ENCODE measurements at places on chromosomes 3 and 15. TPM values are rescaled to one million over a fixed set of nuclear protein-coding genes. Genes with fewer than 3 reads are reported as not detected.
A peak's percentile ranks its signal among the peaks of the same experiment; 100 is the strongest.

DNA sequence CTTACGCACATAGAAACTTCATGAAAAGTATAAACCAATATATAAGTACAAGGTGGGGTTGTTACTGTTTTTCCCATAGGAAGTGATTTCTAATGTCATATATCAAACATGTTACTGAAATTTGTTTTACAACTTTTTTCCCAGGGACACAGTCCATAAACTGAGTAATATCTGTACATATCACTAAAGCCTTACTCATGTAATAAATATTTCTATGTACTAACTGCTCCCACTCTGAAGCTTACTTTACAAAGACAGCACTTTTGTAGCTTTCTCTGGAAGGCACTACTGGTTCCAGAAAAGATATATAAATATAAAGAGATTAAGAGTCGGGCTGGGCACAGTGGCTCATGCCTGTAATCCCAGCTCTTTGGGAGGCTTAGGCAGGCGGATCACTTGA lies 91.7 kb downstream of the MYO5A start:
- H3K4me3 ChIP-seq = no peak overlapping the region
- no peaks in the 10 kb centered on the region for H3K36me3 ChIP-seq
- DNase-seq = no peak
- H3K27me3 ChIP-seq = no peaks in the 10 kb centered on the region
- no peak overlapping the region for H3K27ac ChIP-seq

The GCNT3 gene
- total RNA-seq = not detected

DNA sequence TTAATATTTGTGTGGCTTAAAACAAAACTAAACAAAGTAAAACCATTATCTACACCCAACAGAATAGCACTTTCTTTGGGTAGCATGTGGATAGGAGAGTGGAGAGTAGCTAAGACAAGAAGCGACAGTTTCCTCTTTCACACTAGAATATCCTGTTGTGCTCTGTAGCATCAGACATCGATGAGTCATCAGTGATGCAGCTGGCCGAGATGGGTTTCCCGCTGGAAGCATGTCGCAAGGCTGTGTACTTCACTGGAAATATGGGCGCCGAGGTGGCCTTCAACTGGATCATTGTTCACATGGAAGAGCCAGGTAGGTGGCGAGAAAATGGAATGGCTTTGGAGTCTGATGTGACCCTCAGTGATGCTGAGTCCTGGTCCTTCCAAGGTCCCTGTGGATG lies 108.1 kb downstream of the USP13 start:
- no peaks in the 10 kb centered on the region for H3K4me1 ChIP-seq
- H3K27me3 ChIP-seq = no peaks in the 10 kb centered on the region
- DNase-seq = no peak
- H3K4me3 ChIP-seq = no peak overlapping the region
- no peak overlapping the region for H3K27ac ChIP-seq

DNA sequence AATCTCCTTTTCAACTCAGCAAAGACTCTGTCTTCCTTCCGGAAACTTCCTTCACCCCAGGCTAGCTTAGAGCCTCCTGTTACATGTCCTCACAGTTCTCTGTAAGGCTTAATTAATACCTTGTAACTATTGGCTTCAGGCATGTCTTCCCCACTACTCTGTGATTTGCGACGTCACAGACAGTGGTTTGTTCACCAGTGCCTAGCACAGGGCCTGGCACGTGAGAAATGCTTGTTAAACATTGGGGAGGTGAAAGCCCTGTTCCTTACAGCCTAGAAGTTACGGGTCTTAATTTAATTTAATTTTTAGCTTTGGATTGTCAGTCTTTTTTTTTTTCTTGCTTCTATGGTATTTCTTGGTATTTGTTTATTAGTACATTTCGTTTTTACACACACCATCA lies 36.4 kb upstream of the CACNA2D3 start:
- no peak overlapping the region for H3K27ac ChIP-seq
- H3K4me3 ChIP-seq = no peak overlapping the region
- DNase-seq = no peak
- no peaks in the 10 kb centered on the region for H3K36me3 ChIP-seq
- H3K27me3 ChIP-seq = peaks cover 34% of the 10 kb centered on the region

DNA sequence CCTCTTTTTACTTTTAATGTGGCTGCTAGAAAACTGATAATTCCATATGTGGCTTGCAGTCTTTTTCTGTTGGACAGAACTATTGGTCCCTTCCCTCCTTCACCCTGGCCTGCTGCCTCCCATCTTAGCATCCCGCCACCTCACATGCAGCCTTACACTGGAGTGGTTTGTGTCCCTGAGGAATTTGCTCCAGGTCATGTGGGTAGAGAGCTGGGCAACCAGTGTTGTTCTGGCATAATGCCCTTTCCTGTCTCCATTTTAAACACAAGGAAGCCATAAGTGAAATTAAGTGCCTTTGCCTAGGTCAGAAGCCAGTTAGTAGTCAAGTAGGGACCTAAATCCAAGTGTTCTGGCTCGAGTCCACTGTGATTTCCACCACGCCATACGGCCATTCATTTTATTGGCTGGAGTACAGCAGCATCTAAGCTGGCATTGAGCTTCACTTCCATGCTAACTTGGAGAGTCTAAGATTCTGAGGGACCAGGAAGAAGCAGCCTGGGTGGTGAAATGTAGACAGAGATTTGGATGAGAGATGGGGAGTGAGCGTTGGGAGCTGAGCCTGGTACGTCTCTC lies 46.0 kb upstream of the PLXNA1 start:
- no peaks in the 10 kb centered on the region for H3K4me1 ChIP-seq
- H3K4me3 ChIP-seq = no peak overlapping the region
- no peak overlapping the region for H3K27ac ChIP-seq
- H3K27me3 ChIP-seq = no peaks in the 10 kb centered on the region

- H3K4me3 ChIP-seq = no peak overlapping the region
- H3K4me1 ChIP-seq = no peaks in the 10 kb centered on the region
- H3K36me3 ChIP-seq = no peaks in the 10 kb centered on the region
- no peak for DNase-seq
- no peak overlapping the region for H3K27ac ChIP-seq
- H3K27me3 ChIP-seq = 0 out of 2 replicates have a peak, but pooled peaks cover 3% of the 10 kb centered on the region
Measured at GRCh38 chr3:11162401-11163345, 8.4 kb downstream of the HRH1 start.

The WDR6 gene
- 151 TPM for total RNA-seq

GRCh38 chr3:81823882-81824395 lies 62.5 kb upstream of the GBE1 start:
- no peaks in the 10 kb centered on the region for H3K27me3 ChIP-seq
- peaks cover 14% of the 10 kb centered on the region for H3K4me1 ChIP-seq
- H3K36me3 ChIP-seq = no peaks in the 10 kb centered on the region
- peak; percentile 55 for DNase-seq
- 0 out of 2 replicates have a peak overlapping the region, but pooled peaks have one; percentile 41 for H3K27ac ChIP-seq

- H3K36me3 ChIP-seq = no peaks in the 10 kb centered on the region
- no peak overlapping the region for H3K4me3 ChIP-seq
- H3K27me3 ChIP-seq = no peaks in the 10 kb centered on the region
- DNase-seq = no peak
Measured at GRCh38 chr15:70197945-70198361, 100.2 kb upstream of the TLE3 start.

DNA sequence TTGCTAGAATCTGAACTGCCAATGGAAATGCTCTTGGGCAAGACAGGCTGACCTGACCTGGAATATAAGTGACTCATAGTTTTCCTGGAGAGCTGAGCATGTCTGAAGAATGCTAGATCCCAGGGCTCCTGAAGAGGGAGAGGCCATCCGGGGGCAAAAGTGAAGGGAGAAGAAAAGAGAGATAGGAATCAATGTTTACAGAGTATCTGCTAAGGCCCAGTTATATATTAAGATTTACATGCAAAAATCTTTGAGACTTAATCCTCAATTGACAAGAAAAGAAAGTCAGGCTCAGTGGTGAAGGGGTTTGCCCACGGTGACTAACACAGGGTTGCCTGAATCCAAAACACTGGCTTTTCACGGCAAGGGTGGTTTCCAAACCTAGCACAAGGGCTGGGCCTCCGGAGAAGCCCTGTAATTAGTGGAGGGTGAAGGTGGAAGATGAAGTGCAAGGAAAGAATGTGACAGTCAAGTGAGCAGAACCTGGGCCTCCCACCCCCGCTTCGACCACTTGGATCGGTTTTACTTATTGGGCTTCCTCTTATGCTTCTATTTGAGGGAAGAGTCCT lies 91.7 kb upstream of the FGF12 start:
- H3K4me1 ChIP-seq = peaks cover 34% of the 10 kb centered on the region
- H3K27me3 ChIP-seq = no peaks in the 10 kb centered on the region
- DNase-seq = no peak
- no peaks in the 10 kb centered on the region for H3K36me3 ChIP-seq
- no peak overlapping the region for H3K27ac ChIP-seq
- no peak overlapping the region for H3K4me3 ChIP-seq

- peak; percentile 72 for DNase-seq
- no peak overlapping the region for H3K27ac ChIP-seq
- no peaks in the 10 kb centered on the region for H3K36me3 ChIP-seq
- no peaks in the 10 kb centered on the region for H3K4me1 ChIP-seq
Measured at GRCh38 chr3:196524527-196524926, 9.4 kb upstream of the SMCO1 start.

The GOLGA6B gene
- total RNA-seq = not detected

- no peaks in the 10 kb centered on the region for H3K36me3 ChIP-seq
- peak; percentile 85 for DNase-seq
- H3K27me3 ChIP-seq = no peaks in the 10 kb centered on the region
- no peak overlapping the region for H3K27ac ChIP-seq
- H3K4me3 ChIP-seq = no peak overlapping the region
Measured at GRCh38 chr3:53134631-53135232, 4.5 kb upstream of the RFT1 start.

DNA sequence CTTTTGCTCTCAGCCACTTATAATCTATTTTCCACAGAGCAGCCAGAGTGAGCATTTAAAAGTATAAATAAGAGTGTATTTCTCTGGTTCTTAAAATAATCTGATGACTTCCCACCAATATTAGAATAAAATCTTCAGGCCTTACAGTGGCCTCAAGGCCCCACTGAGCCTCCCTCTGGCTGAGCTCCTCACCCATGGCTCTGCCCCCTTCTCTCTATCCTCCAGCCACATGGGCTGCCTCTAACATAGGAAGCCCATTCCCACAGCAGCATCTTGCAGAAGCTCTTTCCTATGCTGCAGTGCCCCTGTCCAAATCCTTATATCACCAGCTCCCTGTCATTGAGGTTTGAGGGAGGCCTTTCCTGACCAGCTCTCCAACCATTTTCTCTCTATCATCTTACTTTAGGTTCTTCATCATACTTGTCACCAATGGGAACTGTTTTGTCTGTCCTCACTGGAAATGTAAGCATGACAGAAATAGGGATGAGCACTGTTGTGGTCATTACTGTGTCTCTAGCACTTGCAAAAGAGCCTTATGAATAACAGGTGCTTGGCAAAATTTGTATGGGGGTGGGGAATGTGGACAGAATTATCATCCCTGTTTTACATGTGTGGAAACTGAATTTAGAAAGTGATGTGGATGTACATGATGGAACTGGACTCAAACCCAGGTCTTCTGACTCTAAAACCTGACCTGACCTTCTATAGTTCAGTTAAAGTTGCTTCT lies 250.6 kb downstream of the NR1D2 start:
- H3K4me1 ChIP-seq = no peaks in the 10 kb centered on the region
- no peaks in the 10 kb centered on the region for H3K36me3 ChIP-seq
- no peak overlapping the region for H3K4me3 ChIP-seq
- H3K27me3 ChIP-seq = no peaks in the 10 kb centered on the region
- no peak overlapping the region for H3K27ac ChIP-seq
- no peak for DNase-seq

DNA sequence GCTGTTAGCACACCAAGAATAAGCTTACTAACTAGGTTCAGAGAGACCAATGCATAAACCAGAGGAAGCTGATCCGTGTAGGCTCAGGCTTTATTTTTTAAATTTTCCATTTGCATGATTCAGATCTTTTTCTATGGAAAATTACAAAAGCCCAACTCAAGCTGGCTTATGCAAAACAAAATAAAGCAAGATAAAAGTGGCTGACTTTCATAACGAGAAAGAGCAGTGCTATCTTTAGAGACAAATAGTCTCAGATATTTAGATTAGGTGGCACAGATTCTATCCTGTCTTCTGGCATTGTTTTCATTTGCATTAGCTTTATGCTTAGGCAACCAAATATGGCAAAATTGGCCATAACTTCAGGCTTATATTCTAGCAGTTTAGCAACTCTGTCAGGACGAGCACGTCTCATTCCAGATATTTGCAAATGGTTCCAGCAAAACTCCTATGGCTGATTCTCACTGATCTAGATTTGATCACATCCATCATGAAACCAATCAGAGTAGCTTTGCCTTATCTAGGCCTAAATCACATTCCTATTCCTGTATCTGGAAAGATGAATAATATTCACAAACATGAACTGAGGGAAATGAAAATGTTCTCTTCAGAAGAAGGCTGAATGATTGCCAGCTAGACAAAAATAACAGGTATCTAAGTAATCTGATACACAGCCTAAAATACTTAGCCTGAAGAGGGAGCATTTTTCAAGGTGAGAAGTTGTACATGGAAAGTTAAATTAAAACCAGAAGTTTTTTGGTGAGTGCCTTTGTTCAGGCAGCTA lies 216.4 kb upstream of the DPPA4 start:
- no peak overlapping the region for H3K27ac ChIP-seq
- no peaks in the 10 kb centered on the region for H3K27me3 ChIP-seq
- H3K4me1 ChIP-seq = 0 out of 2 replicates have a peak, but pooled peaks cover 8% of the 10 kb centered on the region
- no peaks in the 10 kb centered on the region for H3K36me3 ChIP-seq

DNA sequence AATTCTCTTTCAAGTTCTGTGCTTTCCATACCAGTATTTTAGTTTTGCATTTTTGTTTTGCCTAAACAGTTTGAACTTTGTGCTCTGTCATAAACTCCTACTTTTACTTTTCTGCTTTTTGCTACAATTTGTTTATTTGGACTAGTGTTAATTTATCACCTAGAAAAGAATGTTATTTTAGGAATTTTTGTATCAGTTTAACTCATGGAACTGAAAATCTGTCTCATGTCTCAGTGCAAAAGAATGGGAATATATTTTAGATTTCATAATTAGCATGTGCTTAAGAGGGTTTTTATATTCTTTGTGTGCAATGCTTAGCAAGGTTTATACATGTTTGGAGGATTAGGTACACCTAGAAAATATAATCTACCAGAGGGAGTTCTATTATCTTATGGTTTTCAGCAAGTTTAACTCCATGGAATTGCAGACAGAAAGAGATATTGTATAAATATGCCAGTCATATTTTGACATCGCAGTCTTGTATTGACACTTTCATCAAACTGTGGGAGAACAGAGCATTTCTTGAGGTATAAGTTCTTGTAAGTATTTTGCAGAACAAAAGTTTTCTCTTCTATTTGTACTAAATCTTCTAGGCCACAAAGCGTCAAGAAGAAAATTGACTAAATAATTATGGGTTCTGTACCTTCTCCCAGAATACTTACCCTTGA lies 409.9 kb downstream of the RBMS3 start:
- no peaks in the 10 kb centered on the region for H3K36me3 ChIP-seq
- H3K4me1 ChIP-seq = peaks cover 17% of the 10 kb centered on the region
- H3K27me3 ChIP-seq = no peaks in the 10 kb centered on the region
- H3K27ac ChIP-seq = no peak overlapping the region
- no peak for DNase-seq

The PLA2G4E gene
- not detected for total RNA-seq

- H3K27me3 ChIP-seq = no peaks in the 10 kb centered on the region
- no peak for DNase-seq
- H3K4me1 ChIP-seq = peaks cover 7% of the 10 kb centered on the region
- no peak overlapping the region for H3K4me3 ChIP-seq
Measured at GRCh38 chr3:31075471-31075870, 181.0 kb upstream of the GADL1 start.

GRCh38 chr3:175913286-175913685 lies 1054.2 kb downstream of the NAALADL2 start:
- H3K4me3 ChIP-seq = no peak overlapping the region
- peaks cover 3% of the 10 kb centered on the region for H3K36me3 ChIP-seq
- no peaks in the 10 kb centered on the region for H3K4me1 ChIP-seq

The RAMAC gene
- 29.2 TPM for total RNA-seq

- H3K36me3 ChIP-seq = no peaks in the 10 kb centered on the region
- H3K27me3 ChIP-seq = no peaks in the 10 kb centered on the region
- no peak for DNase-seq
- peaks cover 18% of the 10 kb centered on the region for H3K4me1 ChIP-seq
- no peak overlapping the region for H3K27ac ChIP-seq
- H3K4me3 ChIP-seq = no peak overlapping the region
Measured at GRCh38 chr15:71393383-71393782, 278.1 kb downstream of the THSD4 start.

Data from GM23338 (cell line).